ENCODE measurements at places on chromosomes 1 and 21.

DNA sequence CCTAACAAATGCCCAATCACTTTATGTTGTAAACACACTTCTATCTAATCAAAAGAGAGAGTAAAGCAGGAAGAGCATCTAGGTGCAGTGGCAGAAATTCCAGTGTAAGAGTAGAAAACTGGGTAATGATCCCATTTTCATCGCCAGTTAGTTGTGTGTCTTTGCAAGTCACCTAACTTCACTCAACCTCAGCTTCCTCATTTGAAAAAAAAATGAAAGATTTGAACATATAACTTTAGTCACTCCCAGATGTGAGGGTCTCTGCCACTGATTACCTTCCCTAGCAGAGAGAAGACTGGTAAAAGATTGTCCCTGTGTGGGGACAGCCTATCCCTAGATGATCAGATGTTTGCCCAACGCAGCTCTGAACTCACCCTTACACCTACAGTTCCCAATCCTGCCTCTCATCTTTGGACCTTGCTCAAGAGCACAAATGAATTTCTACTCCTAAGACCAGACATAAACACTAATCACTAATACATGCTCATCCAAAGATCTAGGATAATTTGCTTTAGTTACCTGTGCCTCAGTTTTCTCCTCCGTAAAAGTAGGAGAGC, 25.2 kb upstream of the DUSP23 start:
- DNase-seq = no peak

DNA sequence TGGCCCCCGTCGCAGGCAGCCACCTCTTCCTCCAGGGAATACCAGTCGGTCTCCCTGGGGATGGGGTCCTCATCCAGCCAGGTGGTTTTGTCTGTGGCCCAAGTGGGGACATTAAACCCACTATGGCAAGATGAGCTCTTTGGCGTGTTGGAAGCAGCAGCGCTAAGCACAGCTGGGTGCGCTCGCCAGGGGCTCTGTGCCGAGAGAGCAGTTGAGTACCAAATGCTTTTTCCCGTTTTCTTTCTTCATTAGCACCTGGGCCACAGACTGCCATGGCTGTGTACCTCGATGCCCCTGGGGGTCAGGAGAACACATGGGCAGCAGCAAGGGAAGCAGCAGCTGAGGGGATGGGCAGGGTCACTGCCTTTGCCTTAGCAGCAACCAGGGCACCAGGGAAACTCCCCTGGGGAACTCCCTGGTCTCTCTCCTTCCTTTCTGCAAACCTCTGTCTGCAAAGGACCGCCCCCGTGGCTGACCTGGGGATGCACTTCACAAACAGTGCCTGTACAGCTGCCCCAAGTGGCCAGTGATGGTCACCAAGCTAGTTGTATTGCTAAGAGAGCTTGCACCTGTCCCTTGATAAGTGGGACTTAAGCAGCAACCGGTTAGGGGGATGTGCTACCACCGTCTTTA, 31.1 kb downstream of the EDARADD start:
- DNase-seq = no peak

GRCh38 chr21:44530903-44531605, 8.9 kb downstream of the KRTAP10-1 start:
- DNase-seq = no peak

- peak; percentile 15 for DNase-seq
Measured at GRCh38 chr1:36464605-36465393, 615 bp upstream of the MRPS15 start.

- DNase-seq = no peak
Measured at GRCh38 chr1:13836136-13836535, 136.1 kb downstream of the PRDM2 start.

DNA sequence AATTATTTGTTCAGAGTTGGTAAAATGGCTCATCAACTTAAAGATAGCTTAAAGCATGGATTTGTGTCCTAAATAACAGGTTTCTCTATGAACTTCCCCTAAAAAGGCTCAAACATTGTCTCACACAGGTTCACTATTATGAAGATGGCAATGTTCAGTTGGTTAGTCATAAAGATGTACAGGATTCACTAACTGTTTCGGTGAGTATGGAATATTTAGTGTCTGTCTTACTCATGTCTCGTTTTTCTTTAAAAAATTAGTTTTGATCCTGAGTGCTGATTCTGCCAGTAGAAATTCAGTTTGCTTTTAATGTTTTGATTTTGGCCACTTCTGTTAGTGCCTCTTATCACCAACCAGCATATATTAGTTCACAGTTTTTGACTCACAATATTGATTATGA, 7.5 kb upstream of the MOV10 start:
- DNase-seq = no peak

- no peak for DNase-seq
Measured at GRCh38 chr1:24596401-24596880, 40.6 kb downstream of the NCMAP start.

- DNase-seq = no peak
Measured at GRCh38 chr1:109954041-109954512, 30.5 kb upstream of the AHCYL1 start.

DNA sequence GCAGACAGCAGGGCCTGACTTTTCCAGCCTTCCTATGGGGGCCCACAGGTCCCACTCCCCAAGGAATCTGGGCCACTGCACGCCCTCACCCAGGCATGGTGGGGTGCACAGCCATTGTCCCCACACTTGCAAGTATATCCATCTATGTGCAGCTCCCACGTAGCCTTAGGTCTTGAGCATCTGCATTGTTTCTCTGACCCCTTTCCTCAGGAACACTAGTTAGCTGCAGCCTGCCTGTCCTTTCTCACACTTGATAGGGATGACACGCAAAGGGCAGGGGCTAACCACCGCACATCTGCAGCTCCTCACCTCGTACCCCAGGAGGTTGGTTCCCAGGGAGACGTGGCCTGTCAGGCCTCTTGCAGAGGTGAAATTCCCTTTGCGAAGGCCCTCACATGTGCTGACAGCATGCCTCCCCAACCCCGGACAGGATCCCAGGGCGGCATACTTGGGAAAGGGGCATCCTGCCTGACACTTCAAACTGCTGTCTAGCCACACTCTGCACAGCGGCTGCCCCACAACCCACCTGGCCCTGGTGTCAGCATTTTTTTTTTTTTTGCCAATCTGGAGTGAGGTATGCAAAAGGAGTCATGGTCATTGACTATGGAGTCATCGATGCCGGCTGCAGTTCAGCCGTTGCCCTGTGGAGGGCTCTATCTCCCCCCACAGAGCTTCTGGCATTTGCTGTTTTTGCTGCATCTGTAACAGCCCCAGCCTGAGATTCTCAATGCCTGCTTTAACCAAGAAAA, 5.0 kb downstream of the JMJD4 start:
- DNase-seq = no peak

DNA sequence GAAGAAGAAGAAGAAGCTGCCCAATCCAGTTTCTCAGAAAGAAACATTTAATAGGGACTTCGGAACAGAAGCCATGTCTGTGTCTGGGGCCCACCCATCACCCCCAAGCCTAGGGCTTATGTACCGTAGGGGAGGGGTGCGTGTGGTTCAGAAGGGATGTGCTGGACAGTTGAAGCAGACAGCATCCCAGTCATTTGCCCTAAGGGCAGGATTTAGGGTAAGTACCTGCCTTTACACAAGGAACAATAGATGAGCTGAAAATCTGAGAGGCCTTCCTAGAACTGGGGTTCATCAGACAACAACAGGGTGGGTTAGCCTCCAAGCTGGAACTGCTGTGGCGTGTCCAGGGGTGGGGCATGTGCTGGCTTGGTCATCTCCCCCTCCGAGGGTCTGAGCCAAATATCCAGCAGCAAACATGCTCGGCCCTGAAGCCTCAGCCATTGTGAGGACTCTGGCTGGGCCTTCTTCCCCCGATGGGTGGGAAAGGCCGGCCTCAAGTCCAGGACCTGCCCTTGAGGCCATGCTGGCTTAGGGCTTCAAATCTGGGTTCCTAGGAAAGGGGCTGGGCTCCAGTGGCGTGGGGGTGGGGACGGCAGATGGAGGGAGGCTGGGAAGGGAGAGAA, 12.1 kb downstream of the CSTB start:
- no peak for DNase-seq

DNA sequence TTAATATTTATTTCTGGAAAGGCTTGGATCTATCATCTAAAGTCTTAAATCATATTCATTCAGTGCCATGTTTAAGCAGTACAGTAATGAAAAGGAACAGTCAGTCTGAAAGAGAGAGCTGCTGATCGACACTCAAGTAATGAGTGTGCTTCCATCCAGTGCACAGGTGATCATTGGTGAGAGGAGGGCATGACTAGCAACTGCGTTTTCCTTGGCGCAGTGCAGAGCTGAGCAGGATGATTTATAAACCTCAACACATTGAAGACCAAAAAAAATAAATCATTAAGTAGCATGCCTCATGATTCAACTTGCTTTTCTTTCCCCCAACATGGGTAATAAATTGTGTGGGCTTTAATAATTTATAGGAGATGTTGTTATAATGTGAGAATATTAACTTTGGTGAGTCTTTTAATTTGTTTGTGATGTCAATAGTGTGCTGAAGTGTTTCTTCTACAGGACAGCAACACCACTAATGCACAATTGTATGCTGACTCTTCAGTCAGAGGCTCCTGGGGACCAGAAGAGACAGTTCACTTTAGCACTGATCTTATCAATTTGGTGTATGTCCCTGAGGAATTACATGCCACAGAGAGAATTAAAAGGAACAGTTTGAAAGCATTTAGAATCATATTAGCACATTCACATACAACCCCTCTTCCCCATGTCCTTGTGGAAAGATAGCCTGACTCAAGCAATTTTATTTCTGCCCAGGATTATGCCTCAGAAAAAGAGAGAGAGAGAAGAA, 199.7 kb upstream of the ADGRL2 start:
- DNase-seq = no peak

All from activated CD4-positive, alpha-beta T cell treated with anti-CD3 and anti-CD28 coated beads for 24 hours (primary cell).